ENCODE measurements at places on chromosomes 2 and 18.

- DNase-seq, result no peak
These were observed 395.0 kb upstream of the TCF4 start for GRCh38 chr18:55982992-55983391.

DNA sequence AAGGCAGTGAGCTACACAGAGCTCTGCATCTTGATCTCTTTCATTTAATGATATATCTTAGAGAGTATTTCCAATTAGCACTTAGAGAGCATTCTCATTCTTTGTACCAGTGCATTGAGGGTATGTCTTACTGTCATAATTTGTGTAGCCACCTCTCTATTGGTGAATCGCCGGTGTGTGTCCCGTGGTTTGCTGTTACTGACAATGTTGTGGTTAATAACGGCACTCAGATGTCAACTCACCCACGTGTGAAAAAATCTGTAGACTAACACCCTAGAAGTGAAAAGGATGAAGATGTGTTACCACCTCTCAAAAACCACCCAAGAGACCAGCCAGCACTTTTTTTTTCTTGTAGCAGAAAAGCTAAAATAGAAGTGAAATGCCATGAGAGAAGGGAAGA is 37.1 kb downstream of the TEX51 start:
- no peak for DNase-seq

DNA sequence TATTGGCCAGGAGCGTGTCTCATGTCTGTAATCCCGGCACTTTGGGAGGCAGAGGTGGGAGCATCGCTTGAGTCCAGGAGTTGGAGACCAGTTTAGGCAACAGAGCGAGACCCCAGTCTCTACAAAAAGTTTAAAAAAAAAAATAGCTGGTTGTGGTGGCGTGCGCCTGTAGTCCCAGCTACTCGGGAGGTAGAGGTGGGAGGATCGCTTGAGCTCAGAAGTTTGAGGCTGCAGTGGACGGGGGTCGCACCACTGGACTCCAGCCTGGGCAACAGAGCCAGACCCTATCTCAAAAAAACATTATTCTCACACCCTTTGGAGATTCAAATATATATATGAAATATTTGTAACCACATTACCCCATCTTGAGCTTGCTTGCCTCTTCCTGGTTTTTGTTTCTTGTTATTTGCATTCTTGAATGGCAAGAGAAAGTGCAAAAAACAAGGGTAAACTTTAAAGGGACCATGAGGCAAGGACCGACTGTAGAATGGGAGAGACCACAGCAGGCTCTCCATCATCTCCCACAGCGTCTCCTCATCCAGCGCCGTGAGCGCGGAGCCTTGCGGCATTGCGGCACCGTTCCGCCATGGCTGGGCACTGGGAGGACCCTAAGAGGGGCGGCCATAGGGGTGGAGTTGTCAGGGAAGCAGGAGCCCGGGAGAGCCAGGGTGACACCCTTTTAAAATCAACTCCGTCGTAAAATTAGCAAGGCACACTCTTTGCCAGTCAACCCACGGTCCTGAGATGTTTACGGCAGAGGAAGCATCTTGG is 1.4 kb downstream of the ELP2 start:
- no peak for DNase-seq

DNA sequence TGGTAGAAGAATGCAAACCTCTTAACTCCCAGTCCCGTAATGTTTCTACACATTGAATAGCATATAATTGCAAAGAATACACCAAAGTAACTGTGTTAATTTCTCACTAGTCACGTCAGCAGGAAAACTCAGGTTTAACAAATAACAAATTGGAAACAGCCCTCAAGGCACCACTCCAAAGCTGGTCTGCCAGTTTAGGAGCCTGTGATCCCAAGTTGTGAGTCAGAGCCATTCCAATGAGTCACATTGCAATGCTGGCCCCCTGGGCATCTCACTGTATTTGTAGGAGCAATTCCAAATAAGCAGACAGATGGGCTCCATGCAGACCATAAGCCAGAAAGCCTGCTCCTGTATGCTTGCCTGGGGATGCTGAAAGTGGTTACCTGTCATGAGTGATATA is 143.2 kb upstream of the SETBP1 start:
- DNase-seq, result no peak

DNA sequence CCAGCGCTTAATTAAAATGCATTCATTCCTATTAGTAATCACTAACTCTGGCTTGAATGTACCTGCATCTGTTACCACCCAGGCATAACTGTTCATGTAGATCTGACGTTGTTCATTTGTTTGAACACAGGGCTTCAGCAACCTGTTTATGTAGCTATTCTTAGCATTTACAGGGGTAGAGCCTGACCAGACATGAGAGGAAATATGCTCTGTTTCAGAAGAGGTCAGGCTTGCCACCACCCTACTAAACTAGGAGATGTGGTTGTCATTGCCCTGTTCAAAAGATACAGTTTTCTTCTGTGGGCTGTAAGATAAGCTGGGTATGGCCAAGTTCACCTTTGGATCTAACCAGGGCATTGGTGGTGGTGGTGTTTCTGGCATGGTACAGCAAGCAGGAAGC is 8.8 kb downstream of the MGAT5 start:
- DNase-seq, result no peak

DNA sequence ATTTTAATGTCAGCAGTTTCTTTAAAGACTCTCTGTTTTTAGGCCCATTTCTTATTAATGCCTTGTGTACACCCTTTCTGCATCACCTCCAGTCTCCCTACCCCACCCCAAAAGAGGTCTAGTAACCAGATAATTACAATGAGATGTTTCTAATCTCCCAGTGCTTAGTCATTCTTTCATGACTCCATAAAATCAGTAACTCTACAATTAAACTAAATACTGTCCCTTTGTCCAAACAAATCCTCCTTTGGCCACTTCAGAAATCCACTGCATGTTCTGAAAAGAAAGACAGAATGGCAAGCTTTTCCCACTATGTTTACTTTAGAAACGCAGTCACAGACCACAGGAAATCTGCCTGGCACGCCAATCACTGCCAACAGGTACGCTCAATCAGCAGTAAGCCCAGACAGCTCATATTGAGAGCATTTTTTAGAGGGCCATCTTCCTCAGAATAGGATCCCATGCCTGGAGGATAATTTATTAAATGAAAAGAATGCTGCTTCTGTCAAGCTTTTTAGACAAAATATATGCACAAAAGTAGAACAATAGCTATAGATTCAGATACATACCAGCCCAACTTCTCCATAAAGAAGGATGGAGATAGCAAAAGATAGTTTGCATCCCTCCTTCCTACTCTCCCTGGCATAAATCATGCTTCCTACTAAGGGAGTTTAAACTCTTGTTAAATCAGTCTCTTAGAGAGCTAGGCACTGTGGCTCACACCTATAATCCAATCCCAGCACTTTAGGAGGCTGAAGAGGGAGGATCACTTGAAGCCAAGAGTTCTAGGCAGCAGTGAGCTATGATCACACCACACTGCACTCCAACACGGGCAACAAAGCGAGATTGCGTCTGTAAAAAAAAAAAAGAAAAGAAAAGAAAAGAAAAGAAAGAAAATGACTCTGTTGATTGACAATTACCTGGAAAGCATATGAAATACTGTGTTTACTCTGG is 14.6 kb downstream of the CLASP1 start:
- no peak for DNase-seq
